Left lung (tissue), 14 donors: ENCODE measurements at places on chromosomes 11 and 22. TPM values are rescaled to one million over a fixed set of nuclear protein-coding genes. Genes with fewer than 3 reads are reported as not detected.

Gene P2RX6
- polyA plus RNA-seq = 2.4 TPM

Gene PRR33
- 0.11 TPM for polyA plus RNA-seq

- no peak for DNase-seq
Observed at GRCh38 chr11:92425127-92425526, 200.5 kb downstream of the FAT3 start.

DNA sequence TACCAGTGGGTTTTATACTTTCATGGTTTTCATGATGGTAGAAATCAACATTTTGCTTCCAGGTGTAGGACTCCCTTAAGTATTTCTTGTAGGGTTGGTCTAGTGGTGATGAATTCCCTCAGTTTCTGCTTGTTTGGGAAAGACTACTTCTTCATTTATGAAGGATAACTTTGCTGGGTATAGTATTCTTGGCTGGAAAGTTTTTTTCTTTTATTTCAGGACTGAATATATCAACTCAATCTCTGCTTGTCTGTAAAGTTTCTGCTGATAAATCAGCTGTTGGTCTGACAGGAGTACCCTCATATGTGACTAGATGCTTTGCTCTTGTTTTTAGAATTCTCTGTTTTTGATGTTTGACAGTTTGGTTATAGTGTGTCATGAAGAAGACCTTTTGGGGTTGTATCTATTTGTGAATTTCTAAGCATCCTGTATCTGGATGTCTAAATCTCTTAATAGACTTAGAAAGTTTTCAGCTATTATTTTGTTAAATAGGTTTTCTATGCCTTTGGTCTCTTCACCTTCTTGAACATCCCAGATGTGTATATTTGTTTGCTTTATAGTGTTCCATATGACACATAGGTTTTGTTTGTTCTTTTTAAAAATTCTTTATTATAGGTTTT is 95.9 kb downstream of the ENTHD1 start:
- DNase-seq = no peak

GRCh38 chr11:92765965-92766371 is 203.5 kb upstream of the MTNR1B start:
- peak; percentile 32 for DNase-seq

DNA sequence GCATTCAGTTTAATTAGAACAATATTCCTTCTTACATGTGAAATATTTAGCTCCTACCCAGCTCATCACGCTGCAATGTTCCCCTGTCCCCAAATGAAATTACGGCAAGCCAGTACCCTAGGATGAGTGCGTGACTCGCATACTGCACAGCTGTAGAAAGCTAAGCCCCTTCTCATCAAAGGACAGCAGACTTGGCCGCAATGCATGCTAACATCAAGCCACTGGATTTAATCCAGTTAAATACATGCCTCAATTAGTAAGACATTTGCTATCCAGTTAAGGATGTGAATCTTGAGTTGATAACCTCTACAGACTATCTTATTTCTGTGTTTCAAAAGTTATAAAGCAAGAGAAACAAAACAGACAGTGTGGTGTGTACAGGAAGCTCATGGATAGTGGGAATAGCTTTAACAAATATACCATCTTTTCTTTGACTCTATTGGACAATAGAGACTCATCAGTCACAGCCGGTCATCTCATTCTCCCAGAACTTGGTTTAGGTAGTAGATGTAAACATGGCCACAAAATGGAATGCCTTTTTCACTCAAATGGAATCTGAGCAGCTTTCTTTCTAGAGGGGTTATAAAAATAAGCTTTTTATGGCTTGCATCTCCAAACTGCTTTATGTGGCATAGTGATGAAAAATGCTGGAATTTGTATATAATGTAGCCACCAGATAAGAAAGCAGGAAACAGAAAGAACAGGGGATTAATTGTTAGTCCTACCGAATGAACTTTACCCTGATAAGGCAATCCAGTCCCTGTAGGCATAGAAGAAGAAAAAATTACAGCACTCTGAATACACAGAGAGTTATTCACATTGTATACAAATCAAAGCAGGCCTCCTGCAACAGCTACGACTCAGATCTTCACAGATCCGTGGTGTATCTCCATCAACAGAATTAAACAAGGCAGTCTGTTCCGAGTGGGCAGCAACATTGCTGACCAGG is 224.1 kb downstream of the CADM1 start:
- DNase-seq = no peak

- DNase-seq = no peak
Observed at GRCh38 chr11:1409108-1409851, 19.5 kb downstream of the BRSK2 start.

DNA sequence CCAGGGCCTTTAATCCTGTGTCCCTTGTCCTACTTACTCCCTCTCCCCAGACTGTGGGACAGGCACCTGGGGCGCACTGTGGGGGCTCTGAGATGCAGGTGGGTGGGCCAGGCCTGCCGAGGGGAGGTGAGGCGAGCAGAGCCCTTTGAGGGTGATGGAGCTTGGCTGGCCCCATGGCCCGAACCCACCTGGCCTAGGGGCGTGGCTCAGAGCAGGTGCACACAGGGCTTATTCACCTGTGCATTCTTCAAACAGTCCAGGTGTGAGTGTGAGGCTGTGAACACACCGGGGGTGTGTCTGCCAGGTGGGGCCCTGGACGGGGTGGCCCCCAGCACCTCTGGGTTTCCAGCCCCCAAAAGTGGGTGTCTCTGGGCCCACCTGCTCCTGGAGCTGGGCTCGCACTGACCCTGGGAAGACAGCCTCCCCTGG is 9.0 kb upstream of the MUC5AC start:
- DNase-seq = no peak
